ENCODE measurements at places on chromosomes 16 and 17.
A peak's percentile ranks its signal among the peaks of the same experiment; 100 is the strongest.

DNA sequence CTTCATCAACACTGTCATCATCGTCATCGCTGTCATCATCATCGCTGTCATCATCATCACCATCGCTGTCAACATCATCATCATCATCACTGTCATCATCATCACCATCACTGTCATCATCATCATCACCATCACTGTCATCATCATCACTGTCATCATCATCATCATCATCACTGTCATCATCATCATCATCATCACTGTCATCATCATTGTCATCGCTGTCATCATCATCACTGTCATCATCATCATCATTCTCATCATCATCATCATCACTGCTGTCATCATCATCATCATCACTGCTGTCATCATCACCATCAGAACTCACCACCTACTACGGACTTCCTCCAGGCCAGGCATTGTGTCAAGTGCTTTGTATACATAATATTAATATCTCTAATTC lies 160.6 kb downstream of the AIPL1 start:
- DNase-seq, result no peak

GRCh38 chr16:88471115-88471514 lies 18.0 kb downstream of the ZFPM1 start:
- DNase-seq, result no peak

DNA sequence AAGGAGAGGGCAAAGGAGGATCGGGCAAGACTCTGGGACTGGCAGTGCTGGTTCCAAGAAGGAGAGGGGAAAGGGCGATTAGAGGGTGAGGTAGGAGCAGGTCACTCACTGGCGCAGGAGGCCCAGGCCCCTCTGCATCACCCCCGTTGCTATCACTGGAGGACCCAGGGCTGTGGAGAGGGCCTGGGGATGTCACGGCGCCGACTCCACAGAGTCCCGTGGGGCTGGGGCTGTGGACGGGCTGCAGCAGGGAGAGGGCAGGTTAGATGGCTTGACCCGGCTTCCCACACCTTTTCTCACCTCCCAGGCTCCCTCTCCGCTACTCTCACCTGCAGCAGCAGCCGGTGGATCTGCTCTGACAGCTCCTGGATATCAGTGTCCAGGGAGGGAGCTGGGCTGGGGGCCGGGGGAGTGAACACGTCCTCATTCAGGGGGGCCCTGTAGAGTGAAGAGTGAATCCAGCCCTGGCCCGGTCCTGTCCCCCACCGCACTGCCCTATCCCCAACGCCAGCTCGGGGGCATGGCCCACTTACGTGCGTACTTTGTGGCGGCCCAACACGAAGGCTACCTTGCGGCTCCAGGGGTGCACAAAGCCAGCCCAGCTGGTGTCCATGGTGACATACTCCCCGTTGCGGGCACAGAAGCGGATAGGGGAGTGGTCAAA lies 4.9 kb downstream of the PER1 start:
- no peak for DNase-seq

DNA sequence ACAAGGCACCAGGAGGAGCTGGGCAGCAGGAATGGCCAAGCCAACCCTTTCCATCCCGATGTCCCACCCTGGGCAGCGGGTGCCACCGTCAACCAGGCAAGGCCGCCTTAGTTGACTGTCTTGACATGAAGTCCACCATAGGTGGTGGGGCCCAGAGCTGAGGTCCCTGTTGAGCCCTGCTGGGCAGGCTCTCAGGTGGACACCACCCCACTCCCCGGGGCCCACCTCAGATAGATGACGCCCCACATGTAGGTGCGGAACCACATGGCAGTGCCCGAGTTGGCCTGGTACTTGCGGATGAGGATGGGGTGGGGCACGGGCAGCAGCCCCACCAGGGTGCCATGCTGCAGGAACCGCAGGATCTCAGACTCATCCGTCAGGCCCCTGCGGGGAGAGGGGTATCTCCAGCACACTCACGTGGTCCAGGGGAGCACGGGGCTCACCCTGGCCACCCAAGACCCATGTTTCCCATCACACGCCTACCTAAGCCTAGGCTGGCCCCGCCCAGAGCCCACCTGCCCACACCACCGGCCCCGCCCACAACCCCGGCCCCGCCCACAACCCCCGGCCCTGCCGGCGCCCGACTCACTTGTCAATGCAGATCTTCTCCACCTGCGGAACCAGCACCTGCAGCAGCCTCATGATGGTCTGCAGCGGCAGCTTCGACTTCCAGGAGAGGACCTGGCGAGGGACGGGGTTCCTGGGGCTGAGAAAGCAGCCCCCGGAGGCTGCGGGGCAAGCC lies 16.2 kb downstream of the OTOP3 start:
- DNase-seq, result no peak

DNA sequence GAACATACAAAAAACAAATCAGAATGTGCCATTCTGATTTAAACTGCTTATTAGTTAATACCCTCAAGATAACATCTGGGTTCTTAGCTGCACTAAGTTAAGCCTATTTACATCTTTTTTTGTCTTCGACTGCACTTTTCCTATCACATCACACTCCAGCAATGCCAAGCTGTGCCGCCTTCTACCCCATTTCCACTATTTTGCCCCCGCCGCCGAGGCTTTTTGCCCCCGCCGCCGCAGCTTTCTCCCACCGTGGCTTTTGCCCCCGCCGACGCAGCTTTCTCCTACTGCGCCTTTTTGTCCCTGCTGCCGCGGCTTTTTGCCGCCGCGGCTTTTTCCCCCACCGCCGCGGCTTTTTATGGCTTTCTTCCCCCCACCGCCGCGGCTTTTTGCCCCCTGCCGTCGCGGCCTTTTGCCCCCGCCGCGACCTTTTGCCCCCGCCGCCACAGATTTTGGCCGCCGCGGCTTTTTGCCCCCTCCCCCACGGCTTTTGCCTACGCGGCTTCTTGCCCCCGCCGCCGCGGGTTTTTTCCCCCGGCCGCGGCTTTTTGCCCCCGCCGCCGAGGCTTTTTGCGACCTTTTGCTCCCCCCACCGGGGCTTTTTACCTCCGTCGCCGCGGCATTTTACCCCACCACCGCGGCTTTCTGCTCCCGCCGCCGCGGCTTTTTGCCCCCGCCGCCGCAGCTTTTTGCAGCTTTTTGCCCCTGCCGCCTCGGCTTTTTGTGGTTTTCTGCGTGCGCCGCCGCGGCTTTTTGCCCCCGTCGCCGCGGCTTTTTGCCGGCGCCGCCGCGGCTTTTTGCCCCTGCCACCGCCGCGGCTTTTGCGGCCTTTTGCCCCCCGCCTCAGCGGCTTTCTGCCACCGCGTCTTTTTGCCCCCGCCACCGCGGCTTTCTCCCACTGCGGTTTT lies 331.4 kb upstream of the WSB1 start:
- no peak for DNase-seq

- peak; percentile 24 for DNase-seq
Observed at GRCh38 chr16:1309888-1310831, 724 bp downstream of the UBE2I start.

DNA sequence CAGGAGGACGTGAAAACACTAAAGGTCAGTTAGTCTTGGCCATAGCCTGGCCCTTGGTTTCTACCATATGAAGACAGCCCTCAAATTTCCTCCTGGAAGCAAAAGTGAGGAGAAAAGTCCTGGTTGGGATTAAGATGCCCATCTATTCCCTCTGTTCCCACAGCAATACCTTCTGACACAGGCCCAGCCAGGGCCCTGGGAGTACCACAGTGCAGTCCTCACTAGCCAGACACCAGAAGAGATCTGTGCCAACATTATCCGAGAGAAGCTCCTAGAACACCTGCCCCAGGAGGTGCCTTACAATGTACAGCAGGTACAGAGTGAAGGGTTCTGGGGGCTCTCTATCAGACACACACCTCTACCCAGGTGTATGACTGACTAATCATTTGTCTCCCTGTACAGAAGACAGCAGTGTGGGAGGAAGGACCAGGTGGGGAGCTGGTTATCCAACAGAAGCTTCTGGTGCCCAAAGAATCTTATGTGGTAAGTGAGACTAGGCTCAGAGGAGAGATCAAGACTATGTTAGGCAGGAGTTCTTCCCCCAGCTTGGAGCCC lies 4.1 kb downstream of the ERAL1 start:
- DNase-seq, result no peak

DNA sequence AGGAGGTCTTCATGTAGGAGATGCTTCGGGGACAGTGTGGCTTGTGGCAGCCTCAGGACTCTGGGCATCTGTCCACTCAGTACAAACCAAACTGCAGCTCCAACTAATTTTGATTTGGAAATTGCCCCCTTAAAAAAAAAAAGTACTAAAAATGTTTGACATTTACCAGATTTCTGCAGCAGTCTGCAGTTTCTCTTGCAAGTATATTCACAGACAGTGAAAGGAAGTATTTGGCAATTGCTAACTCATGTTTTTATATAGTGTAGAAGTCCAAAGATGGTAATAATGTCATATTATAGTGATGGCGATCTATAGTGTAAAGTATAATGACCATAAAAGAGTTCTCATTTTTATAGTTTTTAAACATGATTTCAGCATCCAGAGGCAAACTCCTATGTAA lies 218.6 kb downstream of the PRKCA start:
- no peak for DNase-seq

DNA sequence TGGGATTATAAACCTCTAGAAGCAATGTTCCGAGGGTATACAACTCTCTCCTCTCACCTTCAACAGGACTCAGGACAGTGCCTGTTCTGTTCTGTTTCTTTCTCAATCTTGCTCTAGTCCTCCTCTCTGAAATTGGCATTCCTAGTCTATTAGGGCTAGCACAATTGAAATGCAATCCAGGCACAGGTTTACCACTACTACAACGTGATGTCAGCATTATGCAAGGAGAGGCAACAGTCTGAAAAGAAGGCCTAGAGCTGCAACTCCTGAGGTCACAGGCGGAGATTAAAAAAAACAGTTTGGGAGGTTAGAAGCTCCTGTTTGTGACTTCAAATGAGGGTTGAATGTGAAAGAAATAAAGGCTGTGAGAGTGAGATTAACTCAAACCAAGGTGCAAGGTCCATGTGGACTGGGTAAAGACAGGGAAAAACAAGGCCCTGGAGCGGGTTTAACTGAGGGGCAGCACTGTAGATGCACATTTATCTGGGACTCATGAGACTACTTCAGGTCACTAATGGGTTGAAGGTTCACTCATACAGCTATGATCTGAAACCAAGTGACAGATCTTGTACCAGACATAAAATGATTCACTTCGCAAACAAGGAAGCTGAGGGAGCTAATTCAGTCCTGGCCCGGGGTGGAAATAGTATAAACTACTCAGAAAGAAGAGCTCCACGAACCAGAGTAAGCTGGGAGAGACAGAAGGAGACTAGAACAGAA lies 16.8 kb downstream of the AMFR start:
- no peak for DNase-seq

- DNase-seq, result no peak
Observed at GRCh38 chr17:64781014-64781756, 119.1 kb upstream of the SMURF2 start.

GRCh38 chr17:11954936-11955335 lies 42.3 kb downstream of the ZNF18 start:
- no peak for DNase-seq

DNA sequence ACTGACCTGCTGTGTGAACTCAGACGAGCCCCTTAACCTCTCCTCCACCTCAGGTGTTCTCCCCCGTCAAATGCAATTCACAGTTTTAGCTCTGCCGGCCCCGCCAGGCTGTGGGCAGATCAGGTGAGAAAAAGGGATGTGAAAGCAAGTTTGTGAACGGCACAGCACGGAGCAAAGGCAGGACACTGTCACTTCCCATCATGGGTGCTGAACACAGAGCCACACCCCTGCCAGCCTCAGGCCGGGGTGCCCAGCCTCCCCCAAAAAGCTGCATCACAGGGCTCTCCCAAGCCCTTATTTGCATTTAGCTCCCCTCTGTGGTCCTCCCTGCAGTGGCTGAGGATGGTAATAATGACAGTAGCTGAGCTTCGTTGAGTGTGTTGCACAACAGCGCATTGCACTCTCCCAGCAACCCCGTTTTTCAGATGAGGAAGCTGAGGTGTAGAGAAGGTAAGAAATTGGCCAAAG lies 88.8 kb upstream of the TNRC6C start:
- DNase-seq, result no peak

DNA sequence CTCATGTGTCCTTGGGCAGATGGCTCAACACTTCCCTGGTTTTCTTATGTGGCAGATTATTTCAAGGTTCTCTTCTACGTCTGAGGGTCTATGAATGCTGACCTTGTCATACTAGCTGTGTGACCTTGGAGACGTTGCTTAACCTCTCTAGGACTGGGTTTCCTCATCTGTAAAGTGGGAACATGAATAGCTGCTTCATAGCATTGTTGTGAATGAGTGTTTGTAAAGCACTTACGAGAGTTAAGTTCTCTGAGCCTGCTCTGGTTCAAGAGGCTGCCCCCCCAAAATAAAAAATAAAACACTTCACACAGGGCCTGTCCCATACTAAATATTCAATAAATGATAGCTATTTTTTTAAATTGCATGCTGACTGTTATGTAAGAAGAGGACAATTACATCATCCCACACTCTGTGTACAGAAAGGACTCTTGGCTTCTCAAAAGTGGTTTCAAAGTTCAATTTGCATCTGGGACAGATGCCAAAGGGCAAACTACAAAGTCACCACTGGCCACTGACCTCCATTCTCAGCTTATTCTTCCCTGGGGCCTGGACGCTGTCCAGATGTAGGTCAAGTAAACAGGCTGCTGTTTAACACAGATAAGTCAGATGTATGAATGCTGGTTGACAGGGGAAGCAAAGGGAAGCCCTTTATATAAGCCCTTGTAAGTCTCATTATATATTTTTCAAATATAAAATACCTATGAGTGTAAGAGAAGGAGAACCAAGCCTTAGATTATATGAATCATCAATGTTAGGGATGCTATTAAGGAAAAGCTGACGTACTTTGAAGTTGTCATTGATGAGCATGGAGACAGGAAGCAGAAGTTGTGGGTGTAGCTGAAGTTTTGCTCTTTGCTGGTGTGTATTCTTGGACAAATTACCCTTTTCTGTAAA lies 15.4 kb upstream of the NDEL1 start:
- no peak for DNase-seq

- DNase-seq, result no peak
Observed at GRCh38 chr17:40099619-40100418, 570 bp downstream of the NR1D1 start.

DNA sequence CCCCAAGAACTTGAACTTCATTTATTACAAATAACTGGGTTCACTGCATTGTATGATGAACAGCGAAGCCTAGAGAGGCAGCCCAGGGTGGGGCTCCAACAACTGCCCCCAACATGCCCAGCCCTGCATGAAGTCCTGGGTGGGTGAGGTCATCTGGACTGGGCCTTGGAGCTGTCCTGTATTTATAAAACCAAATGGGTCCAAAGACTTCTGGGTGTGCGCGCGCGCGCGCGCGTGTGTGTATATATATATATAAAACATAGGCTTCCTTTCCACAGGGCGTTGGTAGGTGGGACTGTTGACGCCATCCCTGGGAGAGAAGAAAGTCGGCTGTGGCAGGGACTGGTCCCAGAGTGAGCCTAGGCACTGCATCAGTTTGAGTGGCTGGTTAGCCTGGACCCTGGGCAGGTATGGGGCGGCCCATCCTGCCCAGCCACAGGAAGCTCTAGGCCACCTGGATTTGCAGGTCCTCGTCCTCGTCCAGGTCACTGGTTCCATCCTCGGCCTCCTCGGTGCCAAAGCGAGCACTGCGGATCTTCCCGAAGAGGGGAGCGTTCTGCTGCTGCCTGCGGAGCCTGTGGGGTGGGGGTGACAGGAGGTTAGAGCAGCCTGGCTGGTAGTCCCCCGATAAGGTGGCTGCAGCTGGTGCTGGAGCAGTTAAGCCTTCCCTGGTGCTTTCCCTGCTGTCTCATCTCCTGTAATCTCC lies 23.9 kb downstream of the CCDC102A start:
- no peak for DNase-seq

GRCh38 chr16:85607321-85607765 lies 5.8 kb upstream of the GSE1 start:
- no peak for DNase-seq

Data from activated CD4-positive, CD25-positive, alpha-beta regulatory T cell treated with anti-CD3 and anti-CD28 coated beads, Interleukin-2, amount 50 U/mL, for 16 hours (primary cell).